ENCODE measurements at places on chromosomes 5 and 9. TPM values are rescaled to one million over a fixed set of nuclear protein-coding genes. Genes with fewer than 3 reads are reported as not detected.

- DNase-seq = no peak
These were observed 311.1 kb upstream of the CLINT1 start for GRCh38 chr5:158170060-158170459.

- no peak for DNase-seq
These were observed 30.0 kb downstream of the BTF3 start for GRCh38 chr5:73528248-73528647.

The SCAI gene
- 4.3 TPM for total RNA-seq

- no peak for DNase-seq
These were observed 933 bp upstream of the TGFBR1 start for GRCh38 chr9:99103901-99104458.

GRCh38 chr9:93080406-93080805, 15.6 kb upstream of the CARD19 start:
- no peak for DNase-seq

GRCh38 chr9:113578279-113578865, 114.8 kb downstream of the RGS3 start:
- DNase-seq = no peak

- DNase-seq = no peak
These were observed 825 bp upstream of the PCAT7 start for GRCh38 chr9:94554078-94554438.

- DNase-seq = no peak
These were observed 1.1 kb downstream of the CFAP77 start for GRCh38 chr9:132411091-132411508.

The DMRT3 gene
- total RNA-seq = 1.4 TPM

- DNase-seq = peak; percentile 35
These were observed 14.3 kb downstream of the CEL start for GRCh38 chr9:133075925-133076630.

The CCNB1 gene
- total RNA-seq = 243 TPM

DNA sequence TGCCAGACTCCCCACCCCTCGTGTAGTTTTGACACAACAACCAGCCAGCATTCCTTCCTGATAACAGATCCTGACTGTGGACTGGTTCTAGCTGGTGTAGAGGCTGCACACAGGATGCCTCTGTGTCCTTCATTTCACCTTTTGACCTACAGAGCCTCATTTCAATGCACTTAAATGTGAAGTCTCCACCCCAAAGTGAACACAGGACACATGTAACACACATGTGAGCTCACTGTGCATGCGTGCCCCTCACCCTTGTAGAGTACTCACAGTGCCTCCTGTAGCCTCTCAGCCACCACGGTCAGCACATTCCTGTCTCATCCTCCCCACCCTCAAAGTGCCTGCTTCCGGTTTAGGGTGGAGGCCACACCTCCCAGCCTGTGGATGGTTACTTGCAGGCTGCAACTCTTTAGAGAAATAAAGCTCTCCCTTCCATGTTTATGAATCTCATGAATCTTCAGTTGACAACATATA, 11.6 kb upstream of the NKD2 start:
- no peak for DNase-seq

GRCh38 chr5:54646356-54647101, 129.0 kb downstream of the SNX18 start:
- peak; percentile 64 for DNase-seq

GRCh38 chr5:109962882-109963603, 273.3 kb downstream of the MAN2A1 start:
- DNase-seq = no peak

The PCA3 gene
- total RNA-seq = not detected

DNA sequence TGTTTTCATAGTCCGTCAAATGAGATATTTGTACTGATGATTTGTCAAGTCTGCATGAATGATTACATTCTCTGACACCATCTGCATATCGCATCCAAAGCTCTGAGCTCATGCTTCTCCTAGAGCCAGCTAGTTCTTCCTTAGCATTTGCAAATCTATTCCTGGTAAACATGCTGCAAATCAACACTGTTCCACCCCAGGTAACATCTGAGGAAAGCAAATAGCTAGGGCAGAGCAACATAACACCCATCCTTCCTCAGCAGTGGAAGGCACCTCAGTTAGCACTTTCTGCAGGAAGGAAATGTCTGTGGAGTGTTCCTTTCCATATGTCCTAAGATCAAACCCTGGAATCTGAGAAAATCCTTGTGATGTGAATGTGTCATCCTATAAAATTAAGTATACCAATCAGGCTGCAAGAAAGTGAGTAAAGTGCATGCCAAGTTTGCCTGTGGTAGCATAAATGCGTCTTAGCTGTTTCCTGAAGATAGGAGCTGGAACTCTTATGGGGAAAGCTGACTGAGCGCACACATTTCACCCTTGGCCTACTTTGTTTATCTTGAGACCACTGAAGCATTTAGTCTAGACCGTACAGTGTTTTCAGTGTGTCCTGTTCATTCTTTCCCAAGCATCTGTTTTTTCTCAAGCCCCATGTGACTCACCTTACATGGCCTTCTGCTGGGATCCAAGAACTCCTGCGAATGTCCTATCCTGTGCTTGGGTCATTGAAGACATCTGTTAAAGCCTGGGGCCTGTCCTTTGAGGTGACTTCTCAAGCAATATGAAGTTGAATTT, 50.9 kb upstream of the STARD4 start:
- DNase-seq = peak; percentile 97

DNA sequence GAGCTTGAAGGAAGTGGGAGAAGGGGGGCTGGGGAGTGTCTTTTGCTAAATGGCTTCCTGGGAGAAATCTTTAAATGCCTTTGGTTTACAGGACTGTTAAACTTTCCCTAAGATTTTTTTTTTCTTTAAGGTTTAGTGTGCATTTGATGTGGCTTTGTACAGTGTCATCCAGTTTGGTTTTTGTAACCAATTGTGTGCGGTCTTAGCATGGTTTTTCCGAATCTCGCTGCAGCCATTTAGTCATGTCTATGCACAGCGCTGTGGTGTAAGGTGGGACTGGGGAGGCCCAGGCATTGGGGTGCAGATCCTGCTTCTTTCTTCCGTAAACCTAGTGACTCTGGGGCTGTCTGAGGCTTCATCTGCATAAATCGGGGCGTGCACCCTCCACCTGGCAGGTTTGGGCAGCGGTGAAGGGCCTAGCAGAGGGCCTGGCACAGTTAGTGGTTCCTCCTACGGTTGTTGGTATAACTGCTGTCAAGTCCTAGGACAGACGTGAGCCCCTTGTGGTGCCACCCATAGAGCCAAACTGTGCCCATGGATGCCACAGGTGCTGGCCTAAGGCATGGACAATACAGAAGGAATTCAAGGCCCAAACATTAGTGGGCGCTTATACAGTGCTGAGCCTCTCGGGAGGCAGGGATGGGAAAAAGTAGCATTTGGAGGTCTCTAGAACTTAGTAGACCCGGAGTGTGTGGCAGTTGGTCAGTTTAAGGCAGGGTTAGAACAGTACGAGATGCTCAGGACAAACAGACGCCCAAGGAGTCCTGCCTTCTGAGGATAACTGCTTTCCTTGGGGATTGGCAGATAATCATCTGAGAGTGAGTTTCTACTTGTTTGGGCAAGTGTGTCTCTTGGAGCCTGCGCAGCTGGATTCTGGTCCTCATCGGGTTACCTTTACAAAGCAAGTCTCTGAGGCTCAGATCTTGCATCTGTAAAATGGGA, 1.5 kb downstream of the PRRC2B start:
- DNase-seq = no peak

The NEK6 gene
- total RNA-seq = 38.0 TPM

GRCh38 chr5:131194725-131195124, 24.0 kb downstream of the LYRM7 start:
- DNase-seq = no peak

DNA sequence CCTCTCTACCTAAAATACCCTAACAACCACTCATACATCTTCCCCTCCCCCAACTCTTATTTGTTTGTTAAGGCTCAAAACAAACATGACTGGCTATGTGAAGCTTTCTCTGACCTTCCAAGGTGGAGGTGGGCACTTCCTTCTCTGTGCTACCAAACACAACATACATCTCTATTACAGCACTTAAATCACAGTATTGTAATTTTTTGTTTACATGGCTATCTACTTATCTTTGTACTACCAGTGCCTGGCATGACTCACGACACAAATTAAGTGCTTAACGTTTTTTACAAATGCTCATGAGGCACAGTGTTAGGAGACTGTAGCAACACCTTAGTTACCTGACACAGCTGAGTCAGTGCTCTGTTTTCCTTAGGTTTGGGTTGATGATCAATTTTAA, 18.6 kb downstream of the HOMER1 start:
- DNase-seq = no peak

The GABRA6 gene
- not detected for total RNA-seq

DNA sequence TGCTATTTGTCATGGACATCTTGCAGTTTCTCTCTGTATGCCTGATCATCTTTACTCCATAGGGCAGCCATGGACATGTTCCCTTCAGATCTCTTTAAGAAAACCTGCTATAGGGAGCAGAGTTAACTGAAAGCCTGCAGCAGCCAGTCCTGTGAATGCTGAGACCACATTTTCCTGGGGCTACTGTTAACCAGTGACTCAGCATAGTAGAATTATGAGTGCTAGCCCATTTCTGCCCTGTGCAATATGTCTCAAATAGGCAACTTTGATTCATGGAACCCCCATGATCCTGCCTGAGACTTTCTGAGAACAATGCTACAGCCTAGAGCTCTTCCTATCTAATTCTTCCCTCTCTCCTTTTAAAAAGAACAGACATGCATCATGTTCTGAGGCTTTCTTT, 624.2 kb downstream of the CHSY3 start:
- DNase-seq = no peak

The IFNB1 gene
- not detected for total RNA-seq

- DNase-seq = no peak
These were observed 26.2 kb downstream of the AGTPBP1 start for GRCh38 chr9:85715587-85715986.

DNA sequence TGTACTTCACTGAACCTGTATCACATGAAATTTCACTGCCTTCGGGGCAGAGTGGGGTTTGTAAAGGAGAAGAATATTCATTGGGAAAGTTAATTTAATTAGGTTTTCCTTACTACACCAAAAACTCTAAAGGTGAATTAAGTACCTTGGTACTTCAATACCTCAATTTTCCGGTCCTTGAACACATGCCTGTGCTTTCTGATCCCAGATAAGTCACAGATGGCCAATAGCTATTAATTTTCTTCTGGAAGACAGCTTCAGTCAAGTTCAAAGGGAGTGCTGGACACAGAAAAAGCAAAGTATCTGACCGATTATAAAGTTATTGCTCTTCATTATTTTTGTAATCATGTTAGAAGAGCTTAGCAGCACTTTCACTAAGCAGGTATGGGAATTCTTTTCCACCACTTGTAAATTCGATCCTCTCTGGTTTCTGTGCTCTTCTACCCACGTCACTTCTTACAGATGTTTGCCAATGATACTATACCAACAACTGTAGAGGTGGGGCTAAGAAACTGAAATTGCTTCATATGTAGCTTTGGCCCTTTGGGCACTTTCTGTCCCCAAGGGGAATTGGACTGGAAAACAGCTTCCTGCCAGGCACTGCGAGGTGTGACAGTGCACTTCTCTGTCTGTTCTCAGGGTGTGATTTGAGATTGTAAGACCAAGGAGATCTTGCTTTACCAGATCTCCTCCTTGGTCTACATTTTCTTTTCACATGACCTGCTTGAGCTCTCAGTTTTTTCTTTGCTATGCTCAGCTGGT, 164.0 kb downstream of the CCDC192 start:
- DNase-seq = no peak

GRCh38 chr5:122182491-122182921, 53.2 kb downstream of the ZNF474 start:
- DNase-seq = no peak

DNA sequence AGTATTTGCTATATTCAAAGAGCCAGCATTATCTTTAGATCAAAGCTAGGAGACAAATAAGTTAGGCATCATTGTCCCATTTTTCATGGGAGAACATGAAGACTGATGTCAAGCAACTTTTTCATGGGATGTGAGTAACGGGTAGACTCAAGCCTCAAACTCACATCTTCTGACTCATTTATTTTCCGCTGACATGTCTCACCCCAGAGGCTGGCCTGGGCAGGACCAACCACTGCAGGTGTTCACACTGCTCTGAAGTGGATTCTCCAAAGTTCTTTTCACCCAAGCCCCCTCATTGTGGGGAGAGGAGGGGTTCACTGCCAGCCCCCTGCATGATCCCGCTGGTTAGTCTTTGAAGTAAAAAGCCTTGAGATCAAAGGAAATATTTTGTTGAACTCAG, 34.9 kb upstream of the BASP1 start:
- no peak for DNase-seq

The FXN gene
- total RNA-seq = 1.6 TPM

GRCh38 chr5:34656700-34657273, 659 bp downstream of the RAI14 start:
- DNase-seq = no peak

DNA sequence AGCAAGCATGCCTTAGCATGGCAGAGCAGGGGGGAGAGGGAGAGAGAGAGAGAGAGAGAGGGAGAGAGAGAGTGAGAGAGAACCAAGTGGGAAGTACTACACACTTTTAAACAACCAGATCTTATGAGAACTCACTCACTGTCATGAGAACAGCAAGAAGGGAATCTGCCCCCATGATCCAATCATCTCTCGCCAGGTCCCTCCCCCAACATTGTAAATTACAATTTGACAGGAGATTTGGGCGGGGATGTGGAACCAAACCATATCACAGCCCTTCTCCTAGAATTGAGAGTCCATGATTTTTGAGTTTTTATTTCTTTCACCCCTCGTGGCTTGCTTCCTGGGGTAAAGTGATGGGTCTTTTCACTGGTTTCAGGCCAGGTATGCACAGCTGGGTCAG, 98.8 kb downstream of the DOCK2 start:
- no peak for DNase-seq

DNA sequence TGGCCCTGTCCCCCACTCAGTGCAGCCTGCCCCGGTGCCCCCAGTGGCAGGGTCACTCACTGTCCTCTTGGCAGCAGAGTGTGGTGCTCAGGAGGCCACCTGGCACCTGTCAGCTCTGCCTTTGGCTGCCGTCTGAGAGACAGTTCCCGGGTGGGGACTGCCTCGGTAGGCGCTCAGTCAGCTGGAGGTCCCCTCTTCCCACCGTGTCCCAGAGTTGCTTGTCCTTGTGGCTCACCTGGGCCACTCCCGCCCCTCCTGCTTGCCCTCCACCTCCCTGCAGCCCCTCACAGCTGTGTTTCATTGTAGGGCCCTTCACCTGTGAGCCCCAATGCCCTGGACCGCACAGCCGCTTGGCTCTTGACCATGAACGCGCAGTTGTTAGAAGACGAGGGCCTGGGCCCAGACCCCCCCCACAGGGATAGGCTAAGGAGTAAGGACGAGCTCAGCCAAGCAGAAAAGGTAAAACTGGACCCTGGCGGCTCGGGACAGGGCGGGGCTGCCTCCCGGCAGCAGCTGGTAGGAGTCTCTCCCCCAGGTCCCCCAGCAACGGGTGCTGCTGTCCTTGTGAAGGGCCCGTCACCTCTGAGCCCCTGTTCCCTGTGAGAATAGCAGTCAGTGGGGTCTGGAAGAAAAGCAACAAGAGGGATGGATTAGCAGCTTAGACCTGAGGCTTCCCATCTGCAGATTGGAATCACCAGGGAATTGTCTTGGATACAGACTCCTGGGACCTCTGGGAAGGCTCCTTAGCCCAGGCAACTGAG, 122.7 kb downstream of the DAB2IP start:
- no peak for DNase-seq

GRCh38 chr5:179696603-179697002, 2.2 kb upstream of the CANX start:
- DNase-seq = no peak

The UGT3A2 gene
- not detected for total RNA-seq

GRCh38 chr5:79436821-79437220, 77.1 kb downstream of the HOMER1 start:
- DNase-seq = peak; percentile 7
